CD4-positive, alpha-beta memory T cell (primary cell): ENCODE measurements at places on chromosomes 6 and 20. TPM values are rescaled to one million over a fixed set of nuclear protein-coding genes. Genes with fewer than 3 reads are reported as not detected.

DNA sequence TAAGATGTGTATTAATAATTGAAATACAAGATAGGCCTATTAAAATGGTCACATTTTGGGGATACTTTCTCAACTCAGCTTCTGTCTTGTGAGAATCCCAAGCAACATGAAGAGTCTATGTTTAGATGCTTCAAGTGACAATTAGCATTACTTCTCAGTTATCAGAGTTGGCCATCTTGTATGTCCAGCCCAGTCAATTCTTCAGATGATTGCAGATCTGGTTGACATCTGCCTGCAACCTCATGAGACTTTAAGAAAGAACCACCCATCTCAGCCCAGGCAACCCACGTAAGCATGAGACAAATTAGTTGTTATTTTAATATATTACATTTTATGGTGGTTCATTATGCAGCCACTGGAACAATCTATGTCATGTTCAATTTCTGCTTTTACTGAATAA, 256.5 kb downstream of the TENT5A start:
- no peak for DNase-seq
- H3K4me3 ChIP-seq = no peak overlapping the region
- no peaks in the 10 kb centered on the region for H3K4me1 ChIP-seq
- H3K36me3 ChIP-seq = no peaks in the 10 kb centered on the region

DNA sequence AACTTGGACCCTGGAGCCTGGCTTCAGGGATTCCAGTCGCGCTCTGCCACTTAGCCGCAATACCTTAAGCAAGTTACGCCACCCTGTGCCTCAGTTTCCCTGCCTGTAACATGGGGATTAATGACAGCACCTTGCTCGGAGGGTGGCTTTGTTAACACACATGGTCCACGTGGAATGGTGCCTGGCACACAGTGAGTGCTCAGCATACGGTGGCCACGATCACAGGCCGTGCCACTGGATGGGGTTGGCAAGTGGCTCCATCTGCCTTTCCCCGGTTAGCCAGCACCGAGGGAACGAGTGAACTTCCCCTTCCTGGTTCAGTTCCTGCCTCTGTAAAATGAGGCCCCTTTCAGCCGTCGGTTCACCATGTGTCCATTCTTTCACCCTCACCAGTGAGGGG, 17.2 kb downstream of the C6orf132 start:
- no peaks in the 10 kb centered on the region for H3K4me1 ChIP-seq
- no peaks in the 10 kb centered on the region for H3K27me3 ChIP-seq
- no peaks in the 10 kb centered on the region for H3K36me3 ChIP-seq
- H3K4me3 ChIP-seq = no peak overlapping the region
- DNase-seq = no peak

- H3K4me1 ChIP-seq = no peaks in the 10 kb centered on the region
- H3K27ac ChIP-seq = no peak overlapping the region
- no peaks in the 10 kb centered on the region for H3K36me3 ChIP-seq
Measured at GRCh38 chr20:24818056-24818455, 131.0 kb upstream of the CST7 start.

- no peaks in the 10 kb centered on the region for H3K27me3 ChIP-seq
- no peaks in the 10 kb centered on the region for H3K36me3 ChIP-seq
- H3K4me3 ChIP-seq = no peak overlapping the region
- H3K27ac ChIP-seq = no peak overlapping the region
- no peaks in the 10 kb centered on the region for H3K4me1 ChIP-seq
Measured at GRCh38 chr20:57908704-57909630, 199.2 kb upstream of the PMEPA1 start.

GRCh38 chr6:44054721-44055559, 72.3 kb downstream of the MRPL14 start:
- DNase-seq = no peak
- H3K36me3 ChIP-seq = no peaks in the 10 kb centered on the region
- H3K27ac ChIP-seq = no peak overlapping the region
- peaks cover 5% of the 10 kb centered on the region for H3K4me1 ChIP-seq
- H3K27me3 ChIP-seq = no peaks in the 10 kb centered on the region

DNA sequence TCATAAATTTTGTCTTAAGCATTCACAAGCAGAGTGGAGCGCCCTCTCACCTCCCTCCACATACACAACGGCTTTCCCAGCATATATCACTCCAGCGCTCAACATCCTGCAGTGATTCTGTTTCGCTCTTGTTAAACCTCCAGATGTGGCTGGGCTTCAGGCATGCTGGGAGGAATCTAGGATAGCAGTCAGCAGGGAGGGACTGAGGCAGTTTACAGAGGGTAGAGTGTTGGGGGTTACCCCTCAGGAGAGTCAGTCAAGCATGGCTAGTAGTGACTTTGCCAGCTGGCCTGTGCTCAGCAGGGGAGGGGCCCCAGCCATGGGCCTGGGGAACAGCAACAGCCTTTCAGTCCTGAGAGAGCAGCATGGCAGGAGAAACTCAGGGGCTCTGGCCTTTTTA, 161.4 kb upstream of the FLRT3 start:
- H3K27me3 ChIP-seq = no peaks in the 10 kb centered on the region
- no peak overlapping the region for H3K27ac ChIP-seq
- H3K4me1 ChIP-seq = no peaks in the 10 kb centered on the region
- no peak for DNase-seq

- DNase-seq = peak; percentile 86
- H3K27me3 ChIP-seq = no peaks in the 10 kb centered on the region
- no peaks in the 10 kb centered on the region for H3K36me3 ChIP-seq
- H3K4me3 ChIP-seq = peak overlapping the region; percentile 34
- peak overlapping the region; percentile 37 for H3K27ac ChIP-seq
Measured at GRCh38 chr6:27126815-27127537, 120.5 kb upstream of the PRSS16 start.

DNA sequence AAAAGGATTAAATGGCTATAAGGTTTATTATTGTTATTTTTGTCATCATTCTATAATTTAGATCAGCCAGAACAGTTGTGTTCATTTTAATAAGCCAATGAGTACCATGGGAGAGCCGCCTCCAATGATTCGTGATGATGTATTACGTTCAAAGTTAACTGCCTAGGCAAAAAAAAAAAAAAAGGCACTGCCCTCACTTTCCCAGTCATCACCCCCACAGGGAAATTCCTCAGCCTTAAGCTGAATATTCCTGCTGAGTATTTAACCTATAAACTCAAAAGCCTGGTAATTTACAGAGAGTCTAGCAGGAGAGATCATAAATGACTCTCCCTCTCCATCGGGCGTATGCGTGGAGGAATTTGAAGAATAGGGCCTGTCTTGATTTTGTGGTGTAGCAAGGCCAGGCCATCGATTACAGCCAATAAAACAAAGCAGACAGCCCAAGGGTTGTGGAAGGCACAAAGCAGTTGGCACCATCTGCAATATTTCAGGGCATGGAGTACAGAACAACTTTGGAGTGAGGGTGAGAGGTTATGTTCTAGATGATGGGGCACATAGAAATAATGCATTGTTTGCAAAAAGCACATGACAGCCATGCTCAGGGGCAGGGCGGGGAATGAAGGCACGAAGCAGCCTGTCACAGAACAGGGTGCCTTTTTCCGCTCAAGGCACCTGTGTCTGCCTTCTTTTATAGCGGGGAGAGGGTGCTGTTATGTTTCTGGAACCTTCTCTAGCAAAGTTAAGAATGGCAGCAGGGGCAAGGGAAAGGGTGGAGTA, 138.2 kb upstream of the DTNBP1 start:
- H3K4me1 ChIP-seq = no peaks in the 10 kb centered on the region
- H3K27ac ChIP-seq = no peak overlapping the region
- H3K36me3 ChIP-seq = no peaks in the 10 kb centered on the region
- H3K4me3 ChIP-seq = no peak overlapping the region

GRCh38 chr6:75483136-75483952, 10.3 kb downstream of the FILIP1 start:
- no peak overlapping the region for H3K4me3 ChIP-seq
- no peak overlapping the region for H3K27ac ChIP-seq
- no peaks in the 10 kb centered on the region for H3K36me3 ChIP-seq
- no peaks in the 10 kb centered on the region for H3K4me1 ChIP-seq

GRCh38 chr6:164273491-164273890, 859.0 kb downstream of the QKI start:
- DNase-seq = no peak
- no peak overlapping the region for H3K4me3 ChIP-seq
- no peaks in the 10 kb centered on the region for H3K36me3 ChIP-seq
- H3K27me3 ChIP-seq = no peaks in the 10 kb centered on the region
- no peak overlapping the region for H3K27ac ChIP-seq

DNA sequence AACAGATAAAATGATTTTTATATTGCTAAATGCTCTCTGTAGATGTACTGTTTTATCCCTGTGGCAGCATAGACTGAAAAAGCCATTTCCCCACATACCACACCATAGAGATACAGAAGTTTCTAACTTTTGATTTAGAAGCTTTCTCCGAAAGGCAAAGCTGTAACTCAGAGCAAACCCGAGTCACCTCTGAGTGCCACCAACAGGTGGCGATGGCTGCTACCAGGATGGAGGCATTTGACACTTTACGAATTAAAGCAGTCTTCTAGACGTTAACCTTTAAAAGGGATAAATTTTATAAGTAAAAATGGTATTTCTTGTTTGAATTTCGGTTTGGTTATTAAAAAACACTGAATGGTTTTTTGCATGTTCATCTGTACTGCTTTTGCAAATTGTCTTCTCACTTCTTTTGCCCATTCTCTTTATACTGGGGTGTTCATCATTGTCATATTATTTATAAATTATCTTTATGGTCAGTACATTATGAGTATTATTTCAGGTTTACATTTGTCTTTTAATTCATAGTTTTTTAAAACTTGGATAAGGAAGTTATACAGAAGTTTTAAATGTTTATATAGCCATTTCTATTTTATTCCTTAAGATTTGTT, 201.0 kb upstream of the CEP162 start:
- H3K4me1 ChIP-seq = no peaks in the 10 kb centered on the region
- no peak overlapping the region for H3K4me3 ChIP-seq
- no peaks in the 10 kb centered on the region for H3K36me3 ChIP-seq
- no peaks in the 10 kb centered on the region for H3K27me3 ChIP-seq
- no peak for DNase-seq
- H3K27ac ChIP-seq = no peak overlapping the region

DNA sequence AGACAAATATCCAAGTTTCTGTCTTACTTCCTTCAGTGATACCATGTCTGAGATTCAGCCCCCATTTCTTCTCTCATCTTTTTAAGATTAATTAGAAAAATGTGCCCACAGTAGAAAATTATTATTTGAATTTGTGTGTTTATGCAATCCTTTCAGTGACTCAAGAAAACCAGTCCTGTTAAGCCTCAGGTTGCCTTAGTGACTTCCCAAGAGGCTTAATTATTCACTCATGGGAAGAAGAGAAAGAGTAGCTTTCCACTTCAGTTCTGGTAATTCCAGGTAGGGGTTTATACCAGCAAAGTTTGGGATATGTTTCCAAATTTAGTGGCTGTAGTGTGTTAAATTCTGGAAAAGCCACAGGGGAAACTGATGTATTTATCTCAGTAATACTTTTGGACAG, 149.1 kb downstream of the RIMS1 start:
- no peak overlapping the region for H3K27ac ChIP-seq
- H3K36me3 ChIP-seq = no peaks in the 10 kb centered on the region
- H3K4me3 ChIP-seq = no peak overlapping the region
- no peak for DNase-seq
- no peaks in the 10 kb centered on the region for H3K27me3 ChIP-seq
- no peaks in the 10 kb centered on the region for H3K4me1 ChIP-seq

DNA sequence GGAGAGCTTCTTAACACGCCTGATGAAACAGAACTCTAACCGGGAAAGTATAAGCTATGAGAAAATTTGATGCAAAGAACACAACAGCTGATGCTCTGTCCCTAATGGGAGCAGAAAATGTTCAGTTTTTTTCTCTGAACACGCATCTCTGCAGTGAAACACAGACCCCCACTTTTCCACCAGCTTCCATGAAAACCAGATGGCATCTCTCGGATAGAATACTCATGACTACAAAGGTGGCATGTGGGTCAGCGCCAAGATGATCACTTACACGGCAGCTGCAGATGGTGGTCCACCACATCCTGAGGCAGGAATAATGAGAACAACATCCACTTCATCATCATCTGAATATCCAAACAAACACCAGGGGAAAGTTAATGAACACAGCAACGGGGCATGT, 85.2 kb upstream of the CNR1 start:
- H3K4me3 ChIP-seq = no peak overlapping the region
- peaks cover 4% of the 10 kb centered on the region for H3K27me3 ChIP-seq
- H3K4me1 ChIP-seq = no peaks in the 10 kb centered on the region
- H3K27ac ChIP-seq = no peak overlapping the region

MCCD1 gene
- total RNA-seq = not detected

EYA2 gene
- not detected for total RNA-seq
